ENCODE measurements at places on chromosomes 2 and 18. TPM values are rescaled to one million over a fixed set of nuclear protein-coding genes. Genes with fewer than 3 reads are reported as not detected.

The C18orf54 gene
- total RNA-seq, result 4.4 TPM

GRCh38 chr2:144894612-144895599 is 375.0 kb upstream of the ZEB2 start:
- DNase-seq, result no peak

- DNase-seq, result no peak
These were observed 1009.4 kb upstream of the CELF4 start for GRCh38 chr18:38575023-38575422.

DNA sequence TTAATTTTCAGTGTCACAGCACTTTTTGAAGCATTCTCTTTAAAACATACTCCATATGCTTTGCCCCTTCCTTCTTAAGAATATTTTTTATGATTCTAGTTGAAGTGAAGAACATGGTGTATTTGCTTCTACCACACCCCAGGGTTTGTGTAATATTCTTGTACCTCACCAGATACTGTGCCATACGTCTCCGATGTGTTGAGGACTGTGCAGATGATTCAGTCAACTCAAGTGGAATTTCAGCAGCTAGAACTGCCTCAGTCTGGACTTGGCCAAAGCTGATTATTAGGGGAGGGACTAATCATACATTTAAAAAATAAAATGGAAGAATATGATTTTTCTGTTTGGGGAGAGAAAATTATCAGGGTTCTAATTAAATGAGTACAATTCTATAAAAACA is 115.7 kb downstream of the MYO1B start:
- DNase-seq, result no peak

GRCh38 chr2:213021971-213022899 is 129.2 kb downstream of the IKZF2 start:
- DNase-seq, result peak; percentile 15

The SGPP2 gene
- not detected for total RNA-seq

- no peak for DNase-seq
These were observed 61.7 kb downstream of the CTIF start for GRCh38 chr18:48600456-48601090.

The SLC40A1 gene
- total RNA-seq, result 2.2 TPM

- peak; percentile 90 for DNase-seq
These were observed 4.2 kb upstream of the PAX8 start for GRCh38 chr2:113282747-113283533.

DNA sequence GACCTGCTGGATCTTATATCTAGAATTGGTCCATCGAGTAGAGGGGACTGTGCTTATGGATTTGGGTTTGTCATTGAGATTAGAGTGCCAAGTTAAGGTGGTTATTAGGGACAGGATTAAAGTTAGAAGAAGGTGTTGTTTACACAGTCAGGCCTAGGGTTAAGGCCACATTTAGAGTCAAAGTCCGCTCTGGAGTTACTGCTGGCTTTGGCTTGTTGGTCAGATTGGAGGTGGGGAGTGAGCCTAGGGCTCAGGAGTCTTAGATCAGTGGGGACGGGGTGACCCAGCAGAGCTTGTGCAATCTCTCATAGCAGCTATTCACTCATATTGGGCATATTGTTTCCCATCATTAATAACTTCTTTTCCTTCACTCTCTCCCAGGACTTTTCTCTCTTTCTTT is 13.5 kb upstream of the EPAS1 start:
- no peak for DNase-seq

GRCh38 chr2:72630767-72631166 is 195.1 kb downstream of the EXOC6B start:
- DNase-seq, result peak; percentile 60

The DLX1 gene
- total RNA-seq, result 8.4 TPM

DNA sequence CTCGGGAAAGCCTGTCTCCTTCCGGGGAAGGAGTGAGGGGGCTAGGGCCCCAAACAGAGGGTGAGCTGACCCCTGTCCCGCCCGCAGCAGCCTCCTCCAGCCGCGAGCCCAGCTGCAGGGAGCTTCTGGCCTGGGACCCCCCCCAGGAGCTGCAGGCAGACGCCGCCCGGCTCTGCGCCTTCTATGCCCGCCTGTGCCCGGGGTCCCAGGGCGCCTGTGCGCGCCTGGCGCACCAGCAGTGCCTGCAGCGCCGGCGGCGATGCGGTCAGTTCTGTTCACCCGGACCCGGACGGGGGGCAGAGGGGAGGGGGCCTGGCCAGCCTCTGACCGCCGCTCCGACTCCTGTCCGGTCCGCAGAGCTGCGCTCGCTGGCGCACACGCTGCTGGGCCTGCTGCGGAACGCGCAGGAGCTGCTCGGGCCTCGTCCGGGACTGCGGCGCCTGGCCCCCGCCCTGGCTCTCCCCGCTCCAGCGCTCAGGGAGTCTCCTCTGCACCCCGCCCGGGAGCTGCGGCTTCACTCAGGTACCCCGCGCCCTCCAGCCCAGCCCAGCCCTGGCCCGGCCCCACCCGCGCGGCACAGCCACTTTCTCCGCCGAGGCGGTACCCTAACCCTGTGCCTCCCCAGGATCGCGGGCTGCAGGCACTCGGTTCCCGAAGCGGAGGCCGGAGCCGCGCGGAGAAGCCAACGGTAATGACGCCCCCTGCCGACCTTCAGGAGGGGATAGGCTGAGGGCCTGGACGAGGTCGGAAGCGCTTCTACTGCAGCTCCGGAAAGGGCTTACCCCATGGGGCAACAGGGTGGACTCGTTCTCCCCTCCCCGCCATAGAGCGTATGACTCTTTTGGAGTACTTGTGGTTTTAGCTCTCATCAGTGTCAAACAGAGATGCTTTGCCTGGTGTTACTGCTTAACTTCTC is 2.0 kb upstream of the CHRND start:
- DNase-seq, result no peak

- no peak for DNase-seq
These were observed 26.3 kb downstream of the CAB39 start for GRCh38 chr2:230738924-230739323.

GRCh38 chr2:82576656-82577055 is 1882.4 kb downstream of the SUCLG1 start:
- DNase-seq, result no peak

GRCh38 chr18:3179430-3180089 is 40.2 kb downstream of the MYOM1 start:
- no peak for DNase-seq

The BCL2 gene
- total RNA-seq, result 2.9 TPM

DNA sequence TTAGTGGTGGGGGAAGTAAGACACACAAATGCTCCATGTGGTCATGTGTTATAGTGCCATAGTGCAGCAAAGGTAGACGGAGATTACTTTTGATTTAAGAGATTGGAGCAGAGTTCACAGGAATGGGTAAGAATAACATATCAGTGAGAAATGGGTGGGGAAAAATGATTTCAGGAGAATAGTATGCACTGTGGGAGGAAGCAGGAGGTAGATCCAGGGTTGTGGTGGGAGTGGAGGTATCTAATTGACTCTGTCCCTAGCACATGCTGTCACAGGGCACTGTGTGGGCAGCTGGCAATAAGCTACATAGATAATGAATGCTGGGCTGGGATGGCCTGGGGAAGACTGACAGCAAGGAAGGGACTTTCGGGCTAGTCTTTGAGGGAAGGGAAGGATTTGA is 65.3 kb downstream of the STAT1 start:
- peak; percentile 71 for DNase-seq

GRCh38 chr18:22194151-22194598 is 24.8 kb downstream of the GATA6 start:
- no peak for DNase-seq

- no peak for DNase-seq
These were observed 83.6 kb upstream of the CYP1B1 start for GRCh38 chr2:38159597-38159996.

DNA sequence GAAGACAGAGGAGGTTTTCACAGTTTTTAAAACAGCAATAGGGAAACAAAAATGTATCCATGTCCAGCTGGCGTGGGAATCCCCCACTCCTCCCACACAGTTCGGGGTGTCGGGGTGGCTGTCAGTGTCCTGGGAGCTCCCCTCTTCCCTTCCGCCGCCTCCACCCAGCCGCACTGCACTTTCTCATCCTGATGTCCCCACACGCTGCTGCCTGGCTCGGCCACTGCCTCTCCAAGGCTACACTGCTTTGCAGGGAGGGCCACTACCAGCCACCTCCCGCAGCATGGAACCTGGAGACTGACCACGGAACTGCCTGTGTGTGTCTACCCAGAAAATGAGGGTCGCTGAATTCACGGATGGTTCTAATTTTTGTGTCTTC is 138.7 kb upstream of the CTDP1 start:
- DNase-seq, result no peak

The TRABD2A gene
- 12.0 TPM for total RNA-seq
